ENCODE measurements at places on chromosomes 5 and 9. TPM values are rescaled to one million over a fixed set of nuclear protein-coding genes. Genes with fewer than 3 reads are reported as not detected.
A peak's percentile ranks its signal among the peaks of the same experiment; 100 is the strongest.

DNA sequence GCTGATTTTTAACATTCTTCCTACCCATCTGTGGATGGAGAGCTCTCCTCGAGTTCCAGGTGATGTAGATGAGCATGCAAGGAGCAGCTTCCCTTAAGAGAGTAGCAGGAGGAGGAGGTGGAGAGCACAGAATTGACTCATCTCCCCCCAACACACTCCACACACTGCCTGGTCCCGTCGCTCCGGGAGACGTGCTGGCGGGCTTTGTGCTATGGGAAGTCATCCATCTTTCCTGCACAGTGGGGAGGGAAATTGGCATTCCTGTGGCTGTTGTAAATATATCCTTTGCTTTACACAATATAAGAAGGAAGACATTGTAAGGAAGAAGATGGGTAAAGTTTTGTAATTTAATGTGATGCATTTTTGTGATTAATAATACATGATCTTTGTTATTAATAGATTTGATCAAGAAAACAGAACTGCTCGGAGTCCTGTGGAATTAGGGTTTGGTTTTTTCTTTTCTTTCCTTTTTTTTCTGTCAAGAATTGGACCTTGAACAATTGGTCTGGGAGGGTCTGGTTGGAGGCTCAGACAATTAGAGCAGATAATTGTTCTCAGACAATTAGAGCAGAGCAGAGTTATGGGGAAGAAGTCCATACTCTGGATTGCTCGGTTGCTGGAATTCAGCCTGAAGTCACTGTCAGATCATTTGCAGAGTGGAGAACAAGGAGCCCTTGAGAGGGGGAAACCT, 297.8 kb downstream of the GADD45G start:
- H3K4me3 ChIP-seq = no peak overlapping the region
- no peaks in the 10 kb centered on the region for H3K27me3 ChIP-seq
- H3K27ac ChIP-seq = no peak overlapping the region
- H3K4me1 ChIP-seq = peaks cover 8% of the 10 kb centered on the region
- no peak for DNase-seq

DNA sequence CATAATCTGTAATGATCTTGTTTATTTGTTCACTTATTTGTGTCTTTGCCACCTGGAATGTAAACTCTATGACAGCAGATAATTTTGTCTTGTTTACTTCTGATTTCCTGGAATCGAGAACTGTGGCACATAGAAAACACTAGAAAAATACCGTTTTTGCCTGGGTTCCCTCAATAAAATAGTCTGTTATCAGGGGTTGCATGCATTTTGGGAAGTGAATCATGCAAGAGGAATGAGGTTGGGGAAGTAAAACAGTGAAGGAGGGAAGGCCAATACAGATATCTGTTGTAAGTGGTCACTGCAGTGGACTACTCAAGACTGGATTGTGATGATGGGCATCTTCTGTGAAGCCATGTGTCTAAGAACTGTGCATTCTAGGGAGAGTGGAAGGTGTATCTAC, 45.2 kb upstream of the IL6ST start:
- peaks cover 3% of the 10 kb centered on the region for H3K4me1 ChIP-seq
- no peaks in the 10 kb centered on the region for H3K27me3 ChIP-seq
- H3K27ac ChIP-seq = no peak overlapping the region
- H3K36me3 ChIP-seq = no peaks in the 10 kb centered on the region
- DNase-seq = no peak

- H3K27ac ChIP-seq = peak overlapping the region; percentile 16
- DNase-seq = no peak
- no peak overlapping the region for H3K4me3 ChIP-seq
- H3K4me1 ChIP-seq = peaks cover 23% of the 10 kb centered on the region
- no peaks in the 10 kb centered on the region for H3K27me3 ChIP-seq
These were observed 1.6 kb upstream of the TXN start for GRCh38 chr9:110257956-110258355.

DNA sequence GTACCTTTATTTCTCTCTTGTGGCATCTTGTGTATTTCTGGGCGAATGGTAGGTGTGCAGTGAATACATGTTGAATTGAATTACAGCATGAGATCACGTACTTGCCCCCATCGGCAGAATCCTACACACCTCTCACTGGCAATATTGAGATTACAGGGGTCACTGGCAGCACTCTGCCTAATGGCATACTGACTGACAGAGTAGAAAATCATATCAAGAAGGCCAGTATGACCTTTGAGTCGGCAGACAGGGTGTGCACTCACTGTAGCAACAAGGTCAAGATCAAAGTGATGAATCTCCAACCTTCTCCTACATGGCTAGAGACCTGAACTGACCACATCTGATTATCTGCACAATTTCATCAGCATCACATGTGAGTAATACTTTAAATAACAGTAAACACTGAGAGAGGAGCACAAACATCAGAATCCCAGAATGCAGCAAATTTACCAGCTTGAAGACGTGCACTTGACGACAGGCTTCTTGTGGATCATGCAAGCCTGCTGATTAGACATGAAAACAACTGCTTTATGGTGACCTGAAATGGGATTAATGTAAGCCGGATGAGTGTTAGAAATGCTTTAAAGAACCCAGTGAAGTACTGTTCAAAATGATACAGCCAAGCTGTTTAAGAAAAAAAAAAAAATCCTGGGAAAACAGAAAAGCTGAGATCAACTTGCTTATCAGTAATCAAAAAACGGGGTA, 267.1 kb upstream of the EFNA5 start:
- H3K4me3 ChIP-seq = no peak overlapping the region
- DNase-seq = no peak
- H3K27me3 ChIP-seq = no peaks in the 10 kb centered on the region
- H3K36me3 ChIP-seq = no peaks in the 10 kb centered on the region
- peak overlapping the region; percentile 10 for H3K27ac ChIP-seq

GRCh38 chr9:3887786-3888496, 362.1 kb upstream of the RFX3 start:
- no peaks in the 10 kb centered on the region for H3K27me3 ChIP-seq
- no peaks in the 10 kb centered on the region for H3K4me1 ChIP-seq
- H3K4me3 ChIP-seq = no peak overlapping the region
- H3K27ac ChIP-seq = no peak overlapping the region
- DNase-seq = no peak
- H3K36me3 ChIP-seq = no peaks in the 10 kb centered on the region

The RHOBTB3 gene
- total RNA-seq = 91.0 TPM

The RRAGA gene
- 67.1 TPM for total RNA-seq

The GPRIN1 gene
- total RNA-seq = 14.7 TPM

The SLC4A9 gene
- total RNA-seq = 0.39 TPM

The ENTR1 gene
- total RNA-seq = 33.7 TPM

The BTNL3 gene
- not detected for total RNA-seq

- no peak for DNase-seq
- no peak overlapping the region for H3K27ac ChIP-seq
- H3K4me1 ChIP-seq = no peaks in the 10 kb centered on the region
- H3K4me3 ChIP-seq = no peak overlapping the region
- no peaks in the 10 kb centered on the region for H3K27me3 ChIP-seq
These were observed 44.1 kb downstream of the DCP2 start for GRCh38 chr5:113020461-113021273.

GRCh38 chr9:116350213-116350612, 196.6 kb downstream of the PAPPA start:
- no peaks in the 10 kb centered on the region for H3K4me1 ChIP-seq
- H3K27ac ChIP-seq = no peak overlapping the region
- DNase-seq = no peak
- H3K36me3 ChIP-seq = no peaks in the 10 kb centered on the region
- H3K4me3 ChIP-seq = no peak overlapping the region

GRCh38 chr9:21205204-21205603, 1.7 kb downstream of the IFNA10 start:
- no peaks in the 10 kb centered on the region for H3K4me1 ChIP-seq
- no peak for DNase-seq
- no peaks in the 10 kb centered on the region for H3K27me3 ChIP-seq
- H3K4me3 ChIP-seq = no peak overlapping the region
- H3K27ac ChIP-seq = no peak overlapping the region

DNA sequence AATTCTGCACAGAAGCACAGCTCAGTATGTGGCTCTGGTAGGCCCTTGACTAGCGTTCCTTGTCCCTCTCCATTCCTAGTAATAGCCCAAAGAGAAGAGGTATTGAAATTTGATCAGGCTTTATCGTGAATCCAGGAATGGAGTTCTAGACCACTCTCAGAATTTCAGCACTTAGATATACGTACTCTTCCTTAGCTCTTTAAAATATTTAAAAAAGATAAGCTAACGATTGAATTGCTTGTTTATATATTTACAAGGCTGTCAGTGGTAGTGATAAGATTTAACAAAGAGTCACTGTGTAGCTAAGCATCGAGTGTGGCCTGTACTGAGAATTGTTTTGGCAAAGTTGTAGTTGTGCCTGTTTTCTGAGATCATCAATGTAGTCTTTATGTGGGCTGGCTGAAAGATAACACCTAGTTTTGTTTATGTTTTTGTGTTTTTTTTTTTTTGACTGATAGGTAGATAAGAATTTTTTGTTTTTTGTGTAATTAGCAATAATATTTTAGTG, 2.5 kb downstream of the KIAA1958 start:
- H3K27ac ChIP-seq = peak overlapping the region; percentile 74
- peak overlapping the region; percentile 11 for H3K4me3 ChIP-seq

GRCh38 chr9:114072184-114073140, 5.6 kb downstream of the AMBP start:
- peaks cover 8% of the 10 kb centered on the region for H3K36me3 ChIP-seq
- H3K4me3 ChIP-seq = no peak overlapping the region
- DNase-seq = peak; percentile 19

The IL7R gene
- 0.50 TPM for total RNA-seq

The PDLIM7 gene
- 67.3 TPM for total RNA-seq

GRCh38 chr9:130188860-130189481, 16.8 kb downstream of the NCS1 start:
- peaks cover 69% of the 10 kb centered on the region for H3K4me1 ChIP-seq
- H3K27me3 ChIP-seq = no peaks in the 10 kb centered on the region
- DNase-seq = no peak
- no peak overlapping the region for H3K4me3 ChIP-seq

DNA sequence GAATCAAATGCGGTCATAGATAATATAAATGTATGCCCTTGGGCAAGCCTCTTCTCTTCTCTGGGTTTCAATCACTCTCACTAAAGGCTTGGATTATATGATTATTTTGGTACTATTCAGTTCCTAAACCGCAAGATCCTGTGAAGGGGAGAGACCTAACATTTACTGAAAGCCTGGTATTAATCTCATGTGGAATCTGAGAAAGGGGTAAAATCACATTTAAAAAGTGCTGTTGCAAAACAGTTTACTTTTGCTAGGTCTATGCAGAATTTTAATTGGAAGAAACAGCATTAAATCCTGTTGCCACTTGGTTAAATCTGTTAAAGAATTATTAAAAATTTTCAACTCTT, 50.7 kb downstream of the SLC44A1 start:
- H3K36me3 ChIP-seq = peaks cover 4% of the 10 kb centered on the region
- no peaks in the 10 kb centered on the region for H3K27me3 ChIP-seq
- no peak overlapping the region for H3K4me3 ChIP-seq
- peaks cover 11% of the 10 kb centered on the region for H3K4me1 ChIP-seq

DNA sequence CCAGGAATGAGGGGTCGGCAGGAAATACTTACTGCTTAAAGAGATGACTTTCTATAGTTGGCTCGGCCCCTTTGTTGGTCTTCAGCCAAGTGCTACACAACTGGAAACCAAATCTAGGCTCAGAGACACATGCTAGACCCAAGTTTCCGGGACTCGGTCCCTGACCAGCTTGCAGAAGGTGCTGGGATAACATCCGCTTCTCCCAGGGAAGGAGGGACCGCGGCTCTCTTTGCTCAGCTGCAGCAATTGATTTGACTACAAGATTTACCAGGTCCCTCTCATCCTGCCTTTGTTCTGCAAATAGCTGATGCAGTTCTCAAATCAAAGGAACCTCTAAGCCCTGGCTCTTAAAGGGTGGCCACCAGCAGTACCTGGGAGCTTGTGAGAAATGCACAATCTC, 314.7 kb downstream of the MLLT3 start:
- H3K4me1 ChIP-seq = peaks cover 5% of the 10 kb centered on the region
- H3K4me3 ChIP-seq = no peak overlapping the region
- DNase-seq = no peak
- H3K27me3 ChIP-seq = no peaks in the 10 kb centered on the region
- no peaks in the 10 kb centered on the region for H3K36me3 ChIP-seq

- H3K27me3 ChIP-seq = no peaks in the 10 kb centered on the region
- no peaks in the 10 kb centered on the region for H3K4me1 ChIP-seq
- H3K27ac ChIP-seq = no peak overlapping the region
- DNase-seq = no peak
- no peaks in the 10 kb centered on the region for H3K36me3 ChIP-seq
These were observed 82.6 kb upstream of the EQTN start for GRCh38 chr9:27379311-27380251.

The SOHLH1 gene
- total RNA-seq = 0.99 TPM

DNA sequence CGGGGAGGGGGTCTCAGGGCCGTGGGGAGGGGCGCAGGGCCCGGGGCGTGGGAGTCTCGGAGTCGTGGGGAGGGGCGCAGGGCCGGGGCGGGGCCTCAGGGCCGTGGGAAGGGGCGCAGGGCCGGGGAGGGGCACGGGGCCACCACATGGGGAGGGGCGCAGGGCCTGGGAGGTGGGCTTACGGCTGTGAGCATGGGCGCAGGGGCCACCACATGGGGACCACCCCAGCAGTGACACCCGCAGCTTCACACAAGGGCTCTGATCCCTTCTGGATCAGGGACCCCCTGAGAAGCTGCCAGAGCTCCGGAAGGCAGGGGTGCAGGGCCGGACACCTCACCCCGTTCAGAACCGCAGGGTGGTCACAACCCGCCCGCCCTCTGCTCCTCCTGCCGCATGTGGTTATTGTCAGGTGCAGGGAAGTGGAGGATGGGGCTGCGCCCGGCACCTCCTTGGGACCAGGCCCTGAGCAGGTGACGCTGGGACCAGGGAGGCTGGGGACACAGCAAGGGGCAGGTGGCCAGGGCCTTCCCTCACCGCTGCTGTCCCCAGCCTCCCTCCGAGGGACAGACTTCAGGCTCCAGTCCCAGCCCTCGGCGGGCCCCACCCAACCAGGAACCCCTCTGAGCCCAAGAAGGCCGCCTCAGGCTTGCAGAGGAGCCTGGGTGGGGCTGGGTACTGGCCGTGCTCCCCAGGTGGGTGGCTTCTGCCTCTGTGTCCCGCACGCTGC, 53.7 kb downstream of the EXD3 start:
- H3K27me3 ChIP-seq = no peaks in the 10 kb centered on the region
- no peak overlapping the region for H3K27ac ChIP-seq
- H3K4me1 ChIP-seq = peaks cover 75% of the 10 kb centered on the region
- peaks cover 79% of the 10 kb centered on the region for H3K36me3 ChIP-seq
- DNase-seq = no peak

GRCh38 chr5:95554331-95554646, 488 bp downstream of the SKIC3 start:
- H3K4me3 ChIP-seq = peak overlapping the region; percentile 91
- no peak for DNase-seq
- H3K27me3 ChIP-seq = no peaks in the 10 kb centered on the region

DNA sequence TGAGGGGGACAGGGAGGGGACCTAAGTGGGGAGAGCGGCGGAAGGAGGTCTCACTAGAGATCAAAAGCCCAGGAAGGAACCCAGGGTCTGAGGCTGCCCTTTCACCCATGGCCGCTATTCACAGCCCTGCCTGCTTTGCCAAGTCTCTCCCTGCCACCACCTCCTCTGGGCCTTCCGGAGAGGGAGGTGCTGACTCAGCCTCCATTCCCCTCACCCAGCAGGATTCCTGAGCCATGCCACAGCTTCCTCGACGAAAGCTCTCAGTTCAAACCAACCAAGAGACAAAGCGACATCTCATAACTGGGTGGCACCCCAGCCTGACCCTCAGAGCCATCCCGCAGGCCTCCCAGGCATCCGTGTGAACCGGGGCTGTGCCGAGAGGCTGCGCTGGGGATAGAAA, 36.7 kb downstream of the PAX5 start:
- no peaks in the 10 kb centered on the region for H3K36me3 ChIP-seq
- DNase-seq = no peak
- H3K27ac ChIP-seq = no peak overlapping the region
- H3K4me1 ChIP-seq = peaks cover 8% of the 10 kb centered on the region
- no peak overlapping the region for H3K4me3 ChIP-seq

The EPB41L4B gene
- total RNA-seq = 12.2 TPM
